ENCODE measurements at places on chromosomes 11 and 22. TPM values are rescaled to one million over a fixed set of nuclear protein-coding genes. Genes with fewer than 3 reads are reported as not detected.

DNA sequence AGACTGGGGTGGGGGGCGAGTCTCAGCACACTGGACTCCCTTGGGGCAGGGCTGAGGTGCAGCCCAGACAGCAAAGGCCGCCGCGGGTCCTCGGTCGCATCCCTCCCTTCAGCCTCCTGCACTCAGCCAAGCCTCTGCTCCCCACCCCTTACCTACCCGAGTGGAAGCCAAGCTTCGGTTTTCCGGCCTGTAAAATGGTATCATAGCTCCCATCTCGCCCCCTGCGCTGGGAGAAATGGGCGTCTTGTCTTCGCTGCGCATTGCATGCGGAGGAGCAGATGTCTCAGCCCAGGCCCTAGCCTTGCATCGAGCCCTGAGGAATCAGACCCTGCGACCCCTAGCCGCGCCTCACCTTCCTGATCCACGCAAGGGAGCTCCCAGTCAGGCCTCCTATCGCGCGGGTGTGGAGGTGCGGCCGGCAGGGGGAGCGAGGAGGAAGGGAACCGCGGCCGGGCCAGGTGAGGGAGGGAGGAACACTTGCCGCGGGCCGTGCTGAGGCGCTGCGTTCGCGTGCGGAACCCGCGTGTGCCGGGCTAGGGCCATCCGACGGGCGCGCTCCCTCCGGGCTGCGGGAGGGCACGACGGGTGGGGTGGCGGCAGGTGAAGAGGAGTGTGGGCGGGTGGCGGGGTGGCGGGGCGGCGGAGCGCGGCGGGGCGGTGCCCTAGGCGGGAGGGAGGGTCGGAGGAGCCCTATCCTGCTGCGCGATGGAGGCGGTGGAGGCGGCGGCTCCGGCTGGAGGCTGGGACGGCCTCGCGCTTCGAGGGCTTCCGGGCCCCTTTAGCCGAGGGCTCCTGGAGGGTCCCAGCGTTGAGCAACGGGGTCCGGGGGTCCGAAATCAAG is 4.1 kb upstream of the TBX1 start:
- DNase-seq, result no peak

DNA sequence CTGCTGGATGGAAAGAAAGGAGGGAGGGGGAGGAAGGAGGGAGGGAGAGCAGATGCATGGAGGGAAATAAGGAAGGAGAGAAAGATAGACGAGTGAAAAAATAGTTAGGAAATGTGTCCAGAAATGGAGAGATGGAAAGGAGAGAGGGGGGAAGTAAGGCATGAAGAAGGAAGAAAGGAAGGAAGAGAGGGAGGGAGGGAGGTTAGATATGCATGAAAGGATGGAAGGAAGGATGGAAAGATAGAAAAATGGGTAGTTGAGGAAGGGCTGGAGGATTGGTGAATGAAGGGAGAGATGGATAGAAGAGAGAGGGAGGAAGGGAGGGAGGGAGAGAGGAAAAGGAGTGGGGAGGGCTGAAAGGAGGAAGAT is 19.6 kb downstream of the LINC01488 start:
- no peak for DNase-seq

Gene SUSD2
- 11.9 TPM for total RNA-seq

DNA sequence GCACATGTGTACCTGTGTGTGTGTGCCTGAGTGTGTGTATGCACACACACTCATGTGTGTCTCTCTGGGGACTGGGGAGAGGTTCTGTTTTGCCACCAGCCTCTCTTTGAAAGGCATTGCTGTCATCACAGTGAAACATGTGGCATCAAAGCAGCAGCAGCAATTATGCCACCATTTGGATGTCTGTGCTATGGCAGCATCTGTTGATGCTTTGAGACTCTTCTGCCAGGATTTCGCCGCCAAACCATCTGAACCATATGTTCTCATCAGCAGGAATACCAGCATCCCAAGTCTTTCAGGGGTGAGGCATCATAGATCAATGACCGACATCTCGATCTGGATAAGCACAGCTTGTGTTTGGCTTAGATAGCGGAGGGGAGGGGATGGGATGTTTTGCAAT is 168.6 kb downstream of the FAT3 start:
- DNase-seq, result no peak

Gene FAM83F
- total RNA-seq, result not detected

Gene MYBPC3
- total RNA-seq, result 0.19 TPM

- DNase-seq, result no peak
Observed at GRCh38 chr22:46421267-46421666, 85.8 kb downstream of the TRMU start.

- DNase-seq, result no peak
Observed at GRCh38 chr11:86678296-86678695, 5.9 kb upstream of the ME3 start.

GRCh38 chr11:2302896-2303626 is 1.2 kb downstream of the TSPAN32 start:
- DNase-seq, result no peak

DNA sequence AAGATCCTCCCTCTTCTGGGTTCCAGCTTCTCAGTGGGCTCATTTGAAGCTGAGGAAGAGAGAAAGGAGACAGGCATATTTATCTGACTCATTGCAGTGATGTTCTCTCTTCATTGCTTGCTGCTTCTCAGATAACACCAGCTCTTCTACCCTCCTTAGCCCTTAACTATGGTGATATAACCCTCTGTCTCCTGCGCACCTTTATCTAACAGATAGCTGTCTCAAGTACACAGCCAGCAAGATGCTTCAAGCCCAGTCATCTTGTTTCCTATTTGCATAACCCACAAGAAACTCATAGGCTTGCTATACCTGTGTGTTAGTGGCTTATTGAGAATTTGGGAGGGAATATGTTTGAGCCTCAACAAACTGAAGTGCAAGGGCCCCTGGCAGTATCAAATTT is 12.6 kb downstream of the PRSS23 start:
- DNase-seq, result no peak

DNA sequence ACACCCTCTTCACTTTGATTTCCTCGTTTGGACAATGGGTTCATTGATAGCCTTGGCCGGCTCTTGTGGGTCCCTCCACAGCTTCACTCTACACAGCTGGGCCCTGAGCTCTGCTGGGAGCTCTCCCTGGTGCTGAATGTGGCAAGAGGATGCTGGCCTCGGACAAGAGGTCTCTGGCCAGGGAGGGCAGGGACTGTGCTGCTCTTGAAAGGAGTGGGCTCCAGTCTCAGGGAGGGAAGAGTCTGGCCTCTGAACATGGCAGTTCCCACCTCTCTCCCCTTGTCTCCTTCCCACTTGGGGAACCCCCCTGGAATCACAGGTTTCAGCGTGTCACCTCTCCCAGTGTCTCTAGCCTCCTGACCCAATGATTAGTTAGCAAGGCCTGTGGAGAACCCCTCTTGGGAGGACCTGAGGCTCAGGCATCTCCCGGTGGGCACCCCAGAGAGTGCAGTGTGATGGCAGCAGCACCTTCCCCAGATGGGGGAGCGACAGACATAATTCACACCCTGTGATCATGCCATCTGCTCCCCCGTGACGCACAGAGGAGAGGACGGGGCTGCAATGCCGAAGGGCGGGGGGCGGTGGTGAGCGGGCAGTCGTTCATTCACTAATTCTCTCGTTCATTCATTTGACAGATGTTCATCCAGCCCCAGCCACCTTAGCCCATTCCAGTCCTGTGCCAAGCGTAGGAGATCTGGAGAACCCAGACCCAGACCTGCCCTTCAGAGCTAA is 2.8 kb upstream of the CABP7 start:
- peak; percentile 90 for DNase-seq

GRCh38 chr11:64163951-64164350 is 2.0 kb downstream of the MACROD1 start:
- DNase-seq, result no peak

Gene DMC1
- total RNA-seq, result 1.4 TPM

DNA sequence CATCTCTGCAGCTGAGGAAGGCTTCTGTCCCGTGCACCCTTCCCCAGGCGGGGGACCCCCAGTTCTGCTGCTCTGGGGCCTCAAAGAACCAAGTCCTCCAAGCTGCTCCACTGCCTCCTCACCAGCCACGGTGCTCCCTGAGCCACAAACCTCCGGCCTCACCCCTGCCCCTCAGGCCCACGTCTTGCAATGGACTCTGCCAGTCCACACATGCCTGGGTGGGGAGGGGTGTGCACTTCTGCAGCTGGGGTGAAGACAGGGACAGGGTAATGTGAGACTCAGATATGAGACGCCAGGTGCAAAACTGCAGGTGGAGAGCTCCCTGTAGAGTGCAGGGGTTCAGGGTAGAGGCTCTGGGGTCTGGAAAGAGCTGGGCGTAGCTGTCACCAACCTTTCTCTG is 3.2 kb upstream of the PTDSS2 start:
- DNase-seq, result peak; percentile 76

GRCh38 chr11:60899046-60899936 is 7.1 kb downstream of the PRPF19 start:
- DNase-seq, result no peak

Gene C11orf65
- total RNA-seq, result 0.19 TPM

Gene LMO2
- total RNA-seq, result 32.9 TPM

GRCh38 chr22:49525801-49526535 is 301.7 kb downstream of the BRD1 start:
- peak; percentile 54 for DNase-seq

DNA sequence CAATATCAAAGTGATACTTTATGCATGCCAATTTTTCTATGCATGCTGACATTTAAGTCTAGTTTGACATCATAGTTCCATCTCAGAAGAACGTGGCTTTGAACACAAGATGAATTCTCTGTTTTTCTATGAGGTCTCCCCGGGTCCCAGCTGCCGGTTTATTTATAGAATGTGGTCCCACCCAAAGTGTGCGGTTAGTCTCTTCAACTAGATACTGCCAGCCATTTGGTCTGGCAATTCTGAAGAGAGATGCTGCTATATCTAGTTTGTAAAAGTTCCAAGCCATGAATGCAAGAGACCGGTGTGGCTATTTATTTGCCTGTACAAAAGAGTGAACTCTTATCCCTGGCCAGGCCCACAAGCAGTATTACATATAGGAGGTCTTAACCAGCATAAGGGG is 9.2 kb downstream of the OR5A2 start:
- no peak for DNase-seq

Gene LARGE2
- total RNA-seq, result not detected

GRCh38 chr22:27919942-27920755 is 1.1 kb upstream of the PITPNB start:
- no peak for DNase-seq

DNA sequence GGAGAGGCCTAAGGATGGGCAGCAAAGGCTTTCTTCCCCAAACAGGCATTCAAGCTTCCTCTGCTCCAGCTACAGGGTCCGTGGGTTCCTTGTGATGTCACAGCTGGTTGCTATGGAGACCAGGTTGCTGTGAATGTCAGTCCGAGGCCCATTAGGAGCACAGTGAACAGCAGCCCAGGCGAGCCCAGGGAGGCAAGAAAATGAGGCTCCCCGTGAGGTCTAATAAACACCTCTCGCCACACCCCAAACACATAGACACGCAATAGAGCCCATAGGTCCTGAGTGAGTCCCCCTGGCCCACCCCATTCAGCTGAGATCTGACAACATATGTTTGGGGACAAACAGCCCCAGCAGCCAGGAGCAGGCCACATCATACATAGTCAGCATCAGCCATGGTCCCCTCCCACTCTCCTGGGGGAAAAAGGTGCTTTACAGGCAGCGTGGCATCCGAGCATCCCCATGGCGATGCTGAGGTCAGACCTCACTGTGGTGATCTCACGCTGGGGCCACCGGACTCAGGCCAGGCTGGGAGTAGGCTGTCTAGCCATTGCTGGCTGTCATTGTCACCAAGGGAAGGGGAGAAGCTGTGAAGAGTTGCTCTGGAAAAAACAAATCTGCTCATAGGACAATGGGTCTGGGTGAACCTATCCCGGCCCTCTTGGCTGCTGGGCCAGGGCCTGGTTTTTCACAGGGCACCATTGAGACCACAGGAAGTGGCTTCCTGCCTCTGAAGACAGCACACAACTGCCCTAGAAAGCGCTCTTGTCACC is 23.1 kb upstream of the TP53I11 start:
- DNase-seq, result no peak

Gene EXT2
- 62.8 TPM for total RNA-seq

DNA sequence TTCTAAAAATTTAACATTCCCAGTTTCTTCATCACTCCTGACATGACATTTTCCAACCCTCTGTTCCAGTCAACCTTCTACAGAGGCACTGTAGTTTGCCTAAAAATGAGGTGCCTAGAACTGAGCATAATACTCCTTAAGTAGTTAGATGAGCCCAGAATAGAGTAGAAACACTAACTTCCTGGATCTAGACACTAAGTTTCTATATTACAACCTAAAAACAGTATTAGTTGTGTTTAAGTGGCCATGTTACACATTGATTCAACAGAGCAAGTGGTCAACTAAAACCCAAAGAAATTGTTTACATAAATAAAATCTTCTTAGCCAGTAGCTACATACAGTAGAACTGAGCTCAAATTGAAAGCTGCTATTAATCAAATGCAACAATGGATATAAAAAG is 1.3 kb downstream of the HPS5 start:
- no peak for DNase-seq

Gene GNG3
- not detected for total RNA-seq

DNA sequence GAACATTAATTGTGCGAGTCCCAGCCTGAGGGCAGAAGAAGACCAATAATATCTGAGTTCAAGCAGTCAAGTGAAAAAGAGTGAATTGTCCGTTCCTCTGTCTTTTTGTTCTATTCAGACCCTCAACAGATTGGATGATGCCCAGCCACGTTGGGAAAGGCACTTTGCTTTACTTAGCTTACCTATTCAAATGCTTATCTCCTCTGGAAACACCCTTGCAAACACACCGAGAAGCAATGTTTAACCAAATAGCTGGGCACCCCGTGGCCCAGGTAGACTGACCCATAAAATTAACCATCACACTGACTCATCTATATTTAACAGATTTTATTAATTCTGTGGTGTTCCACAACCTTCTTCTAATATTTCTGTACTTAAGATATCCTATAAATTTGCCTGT is 9.3 kb downstream of the OOSP4A start:
- DNase-seq, result no peak

DNA sequence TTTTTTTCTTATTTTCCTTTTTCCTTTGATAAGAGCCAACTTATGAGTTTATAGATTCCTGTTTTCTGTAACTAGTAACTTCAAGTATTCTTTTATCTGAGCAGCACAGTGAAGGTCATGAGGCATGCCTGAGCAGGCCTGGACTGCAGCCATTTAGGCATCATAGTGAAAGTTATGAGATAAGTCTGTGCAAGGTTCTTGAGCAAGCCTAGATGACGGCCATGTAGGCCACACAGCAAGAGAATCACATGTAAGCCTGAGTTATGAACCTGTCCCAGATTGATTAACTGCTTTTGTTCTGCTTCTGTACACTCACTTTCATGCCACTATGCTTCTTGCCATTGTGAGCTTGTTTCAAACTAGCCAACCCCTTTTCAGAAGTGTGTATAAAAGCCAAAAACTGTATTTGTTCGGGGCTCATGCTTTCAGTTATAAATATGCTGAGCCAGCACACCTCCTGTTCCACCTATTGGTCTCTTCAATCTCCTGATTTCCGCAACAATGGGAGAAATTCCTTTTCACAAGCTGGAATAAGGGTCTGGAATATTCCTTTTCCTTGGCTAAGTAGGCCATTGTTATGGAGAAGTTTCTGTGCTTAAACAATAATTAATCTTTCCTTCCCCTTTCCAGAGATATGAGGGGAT is 745.7 kb downstream of the FAM181B start:
- peak; percentile 79 for DNase-seq

Gene UBQLNL
- 0.38 TPM for total RNA-seq

- no peak for DNase-seq
Observed at GRCh38 chr22:22713416-22713815, 69.0 kb downstream of the GGTLC2 start.

- DNase-seq, result no peak
Observed at GRCh38 chr11:95291946-95292345, 60.9 kb upstream of the SESN3 start.

GRCh38 chr11:85913513-85913912 is 58.3 kb downstream of the CCDC83 start:
- no peak for DNase-seq

GRCh38 chr11:14102766-14103165 is 140.2 kb downstream of the SPON1 start:
- DNase-seq, result no peak
